ENCODE measurements at places on chromosomes 11 and 22.

GRCh38 chr11:35363246-35363801 lies 56.0 kb downstream of the SLC1A2 start:
- no peak for DNase-seq

DNA sequence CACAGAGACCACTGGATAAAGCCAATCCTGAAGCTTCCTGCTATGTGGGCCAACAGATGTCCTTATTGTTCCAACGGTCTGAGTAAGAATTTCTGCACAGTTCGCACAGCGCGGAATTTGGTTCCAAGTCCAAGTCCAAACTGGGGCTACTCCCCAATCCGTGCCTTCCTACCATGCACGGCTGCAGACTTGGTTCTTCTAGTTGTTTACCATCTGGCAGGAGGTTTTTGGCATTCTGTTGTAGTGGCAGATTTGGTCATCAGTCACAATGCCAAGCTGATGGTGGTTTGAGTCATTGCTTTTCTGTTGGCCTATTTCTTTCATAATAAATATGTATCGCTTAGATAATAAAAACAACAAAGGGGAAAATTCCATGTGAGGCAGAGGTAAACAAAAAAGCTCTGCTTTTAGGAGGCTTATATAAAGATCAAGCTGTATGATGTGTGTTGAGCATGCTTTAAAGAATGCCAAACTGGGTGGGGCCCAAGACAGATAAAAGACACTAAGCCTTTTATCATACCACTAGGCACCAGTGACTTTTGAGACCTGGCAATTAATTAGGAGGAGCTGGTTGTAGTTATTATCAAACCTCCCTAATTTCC lies 52.5 kb upstream of the SYN3 start:
- DNase-seq = no peak

DNA sequence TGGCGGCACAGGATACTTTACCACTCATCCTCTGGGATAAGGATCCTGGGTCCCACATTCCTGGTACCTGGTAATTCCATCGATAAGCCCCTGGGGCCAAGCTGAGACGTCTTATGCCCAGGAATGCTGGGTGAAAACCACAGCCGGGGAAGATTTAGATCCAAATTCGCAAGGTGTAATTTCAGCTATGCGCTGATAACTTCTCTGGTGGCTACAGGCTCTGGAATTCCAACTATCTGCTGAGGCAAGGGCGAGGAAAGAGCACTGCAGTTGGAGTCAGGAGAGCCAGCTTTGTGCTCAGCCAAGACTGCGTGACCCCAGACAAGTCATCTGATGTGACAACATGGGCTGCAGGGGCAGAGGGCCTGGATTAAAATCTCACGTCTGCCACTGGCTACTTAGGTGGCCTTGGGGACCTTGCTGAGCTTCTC lies 9.9 kb upstream of the MYEOV start:
- DNase-seq = no peak

- DNase-seq = no peak
These were observed 28.1 kb downstream of the ALKBH3 start for GRCh38 chr11:43908683-43909082.

DNA sequence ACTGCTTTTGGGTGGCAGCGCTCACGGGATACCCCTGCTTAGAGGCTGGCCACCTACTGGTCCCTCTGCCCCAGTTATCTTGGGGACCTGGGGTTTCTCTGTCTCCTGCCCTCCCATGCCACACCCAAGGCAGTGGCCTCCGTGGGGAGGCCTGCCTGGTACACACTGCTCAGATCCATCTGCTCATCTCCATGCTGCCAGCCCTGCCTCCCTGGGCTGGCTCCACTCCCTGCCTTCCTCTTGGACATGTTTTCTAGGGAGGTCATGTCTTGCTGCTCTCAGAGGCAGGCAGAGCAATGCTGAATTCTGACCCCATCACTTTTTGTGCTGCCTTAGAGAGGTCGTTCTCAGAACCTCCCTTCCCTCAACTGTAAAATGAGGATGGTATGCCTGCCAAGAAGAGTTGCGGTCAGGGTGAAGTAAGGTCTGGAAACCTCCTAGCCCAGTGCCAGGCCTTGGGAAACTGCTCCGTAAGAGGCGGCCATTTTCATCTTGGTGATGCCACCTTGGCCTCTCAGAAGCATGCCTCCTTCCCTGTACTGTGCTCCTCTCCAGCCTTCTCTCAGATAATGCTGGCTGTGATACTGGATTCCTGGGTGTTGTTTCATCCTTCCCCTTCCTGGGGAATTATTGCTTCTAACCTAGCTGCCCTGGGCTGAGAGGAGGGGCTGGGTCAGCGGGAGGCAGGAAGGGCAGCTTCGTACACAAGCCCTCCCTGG lies 186.4 kb upstream of the ZBED5 start:
- DNase-seq = no peak

DNA sequence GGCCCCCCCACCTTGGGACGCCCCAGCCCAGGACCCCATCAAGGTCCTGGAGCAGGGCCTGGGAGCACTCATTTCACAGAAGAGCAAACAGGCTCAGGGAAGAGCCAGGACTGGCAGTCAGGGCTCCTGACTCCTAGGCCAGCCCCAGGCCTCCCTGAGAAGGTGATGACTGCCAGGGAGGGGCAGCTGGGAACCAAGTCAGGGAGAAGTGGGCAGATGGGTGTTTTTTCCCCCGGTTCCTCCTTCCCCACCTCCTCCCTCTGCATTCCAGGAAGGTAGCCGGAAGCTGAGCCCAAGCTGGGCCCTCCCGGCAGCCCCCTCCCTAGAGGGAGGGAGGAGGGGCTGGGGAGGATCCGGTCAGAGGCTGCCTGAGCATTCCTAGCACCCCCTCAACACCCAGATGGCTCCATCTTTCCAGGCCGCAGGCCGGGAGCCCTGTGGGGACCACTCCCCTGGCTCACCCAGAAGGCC lies 19.6 kb downstream of the MYRF start:
- no peak for DNase-seq

DNA sequence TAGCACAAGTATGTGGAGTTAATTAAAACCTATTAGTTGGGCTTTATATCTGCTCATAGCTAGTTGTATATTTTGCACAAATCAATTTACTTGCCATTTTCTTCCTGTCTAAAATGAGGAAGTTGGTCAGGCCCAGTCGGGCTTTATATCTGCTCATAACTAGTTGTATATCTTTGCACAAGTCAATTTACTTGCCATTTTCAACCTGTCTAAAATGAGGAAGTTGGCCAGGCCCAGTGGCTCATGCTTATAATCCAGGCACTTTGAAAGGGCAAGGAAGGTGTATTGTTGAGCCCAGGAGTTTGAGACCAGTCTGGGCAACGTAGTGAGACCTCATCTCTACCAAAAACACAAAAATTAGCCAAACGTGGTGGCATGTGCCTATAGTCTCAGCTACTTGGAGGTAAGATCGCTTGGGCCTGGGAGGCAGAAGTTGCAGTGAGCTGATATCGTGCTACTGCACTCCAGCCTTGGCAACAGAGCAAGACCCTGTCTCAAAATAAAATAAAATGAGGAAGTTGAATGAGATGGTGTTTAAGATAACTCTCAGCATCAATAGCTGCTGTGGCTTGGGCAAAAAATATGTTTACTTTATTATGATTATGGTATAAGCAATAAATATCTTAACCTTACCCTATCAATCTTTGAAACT lies 1558.6 kb upstream of the RAG2 start:
- no peak for DNase-seq

DNA sequence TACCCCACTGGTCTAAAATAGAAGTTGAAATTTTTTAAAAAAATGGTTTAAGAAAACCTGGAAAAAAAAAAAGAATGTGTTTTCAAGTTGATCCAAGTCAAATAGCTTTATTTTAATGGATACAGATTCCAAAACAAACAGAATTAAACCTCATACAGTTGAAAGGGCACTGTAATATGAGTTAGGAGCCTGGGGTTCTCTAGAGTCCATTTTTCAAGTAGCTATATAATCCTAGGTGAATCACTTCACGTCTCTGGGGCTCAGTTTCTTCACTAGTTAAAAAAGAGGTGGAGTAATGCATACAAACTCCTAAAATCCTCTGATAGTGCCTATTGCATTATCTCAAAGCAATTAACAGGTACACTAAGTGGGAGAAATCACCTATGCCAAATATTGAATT lies 132.9 kb downstream of the BBOX1 start:
- DNase-seq = no peak

DNA sequence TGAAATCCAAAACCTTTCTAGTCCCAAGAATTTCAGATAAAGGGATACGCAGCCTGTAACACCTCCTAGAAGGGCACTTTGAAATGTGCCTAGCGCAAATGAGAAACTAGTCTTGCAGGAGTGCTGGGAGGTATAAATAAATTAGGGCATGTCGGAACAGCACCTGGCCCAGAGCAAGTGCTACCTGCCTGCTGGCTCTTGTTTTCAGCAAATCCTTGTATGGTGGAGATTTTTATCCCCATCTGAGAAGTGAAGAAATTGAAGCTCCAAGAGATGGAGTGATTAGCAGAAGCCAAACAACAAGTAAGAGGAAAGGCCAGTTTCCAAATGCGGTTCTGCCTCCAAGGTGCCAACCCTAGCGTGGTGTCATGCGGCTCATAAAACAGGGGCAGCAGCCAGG lies 36.7 kb upstream of the TFIP11 start:
- DNase-seq = no peak

- DNase-seq = no peak
These were observed 66.9 kb downstream of the SPON1 start for GRCh38 chr11:14029440-14029839.

DNA sequence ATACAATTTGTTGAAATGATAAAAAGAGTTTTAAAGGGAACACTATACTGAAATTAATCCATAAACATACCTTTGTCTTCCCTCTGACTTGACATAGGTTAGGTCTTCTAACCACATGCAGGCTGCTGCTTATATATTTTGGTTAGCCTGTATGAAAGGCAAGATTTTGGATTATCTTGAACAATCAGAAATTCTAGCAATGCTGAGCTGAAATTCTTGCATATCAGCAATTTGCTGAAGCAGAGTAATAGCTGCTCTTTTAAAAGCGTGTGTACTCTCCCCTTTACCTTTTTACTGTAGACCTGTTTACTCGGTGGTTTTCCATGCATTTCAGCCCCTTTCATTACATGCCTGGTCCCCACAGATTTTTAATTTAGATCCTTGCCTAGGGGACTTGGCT lies 34.0 kb downstream of the CWC15 start:
- DNase-seq = no peak

All from stimulated activated naive CD8-positive, alpha-beta T cell treated with anti-CD3 and anti-CD28 coated beads, Interleukin-15, Interleukin-2, amounts not matched to agents 100 U/mL and 50 U/mL, for 24 hours (primary cell).